Fibroblast of villous mesenchyme (primary cell): ENCODE measurements at places on chromosomes 12 and 14.
A peak's percentile ranks its signal among the peaks of the same experiment; 100 is the strongest.

GRCh38 chr12:130642856-130643255 is 73.2 kb downstream of the RIMBP2 start:
- DNase-seq, result no peak

- DNase-seq, result peak; percentile 21
These were observed 12.3 kb downstream of the ABCD4 start for GRCh38 chr14:74290415-74290814.

DNA sequence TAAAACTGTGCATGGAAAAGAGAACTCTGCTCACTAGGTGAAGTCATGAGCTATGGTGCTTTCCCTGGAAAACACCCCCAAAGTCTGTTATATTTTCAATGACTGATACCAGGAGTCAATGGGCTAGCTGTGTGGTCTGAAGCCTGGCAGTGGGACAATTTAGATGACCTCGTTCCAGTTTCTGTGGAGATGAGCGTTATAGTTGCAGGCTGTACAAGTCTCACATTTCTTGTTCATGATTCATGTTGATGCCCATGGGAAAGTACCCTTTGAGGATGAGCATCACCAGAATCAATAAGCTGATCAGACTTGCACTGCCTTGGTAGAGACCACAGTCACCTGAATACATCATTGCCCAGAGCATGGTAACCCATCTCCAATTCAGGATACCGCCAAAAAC is 70.7 kb downstream of the NOVA1 start:
- no peak for DNase-seq

- DNase-seq, result no peak
These were observed 10.0 kb downstream of the ITGA7 start for GRCh38 chr12:55697686-55698085.

- DNase-seq, result peak; percentile 33
These were observed 36.5 kb downstream of the CIT start for GRCh38 chr12:119840582-119840981.

DNA sequence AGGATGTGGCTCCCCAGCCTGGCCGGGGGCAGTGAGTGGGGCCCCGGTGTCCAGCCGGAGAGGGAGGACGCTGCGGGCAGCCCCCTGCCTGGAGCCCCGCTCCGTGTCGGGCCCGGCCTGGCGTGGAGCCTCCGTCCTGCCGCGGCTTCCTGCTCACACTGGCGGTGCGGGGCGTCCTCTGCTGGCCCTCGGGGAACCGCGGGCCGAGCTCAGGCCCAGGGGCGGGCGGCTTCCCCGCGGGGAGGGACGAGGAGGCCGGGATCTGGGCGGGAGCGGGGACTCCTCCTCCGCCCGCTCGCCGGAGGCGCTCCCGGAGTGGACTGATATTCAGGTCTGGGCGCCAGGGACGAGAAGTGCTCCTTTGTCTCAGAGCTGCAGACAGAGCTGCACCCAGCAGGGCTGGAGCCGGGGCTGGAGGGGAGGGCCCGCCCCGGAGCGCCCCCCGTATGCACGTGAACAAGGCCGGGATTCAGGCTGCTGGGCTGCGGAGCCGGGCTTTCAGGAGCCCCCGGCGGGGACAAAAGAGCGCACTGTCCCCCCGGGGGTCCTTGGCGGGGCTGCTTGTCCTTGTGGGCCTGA is 2.2 kb downstream of the MMP17 start:
- peak; percentile 83 for DNase-seq

GRCh38 chr14:28690029-28690692 is 76.4 kb upstream of the FOXG1 start:
- no peak for DNase-seq

- peak; percentile 43 for DNase-seq
These were observed 22.2 kb upstream of the ABCD4 start for GRCh38 chr14:74324931-74325361.

GRCh38 chr12:51269174-51270066 is 795 bp downstream of the SMAGP start:
- peak; percentile 28 for DNase-seq

GRCh38 chr12:48932878-48933277 is 7.6 kb upstream of the FKBP11 start:
- no peak for DNase-seq

DNA sequence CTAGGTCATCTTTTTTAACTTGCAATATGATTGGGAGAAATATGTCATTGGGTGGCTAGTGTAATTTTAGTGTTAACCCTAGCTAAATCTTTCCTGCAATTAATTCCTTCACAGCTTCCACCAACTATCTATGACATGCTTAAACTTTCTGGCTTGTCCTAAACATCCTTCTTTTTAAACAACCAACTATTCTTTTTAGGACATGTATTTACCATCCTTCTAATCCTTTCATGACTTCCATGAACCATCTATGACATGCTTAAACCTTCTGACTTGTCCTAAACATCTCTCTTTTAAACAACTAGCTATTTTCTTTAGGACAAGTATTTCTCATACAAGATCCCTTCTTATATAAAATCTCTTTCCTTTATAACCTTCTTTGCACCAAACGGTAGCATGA is 179.6 kb upstream of the PDZRN4 start:
- no peak for DNase-seq

- no peak for DNase-seq
These were observed 779.7 kb upstream of the FLRT2 start for GRCh38 chr14:84750284-84750683.

- DNase-seq, result no peak
These were observed 53.4 kb downstream of the ELK3 start for GRCh38 chr12:96247563-96247962.

DNA sequence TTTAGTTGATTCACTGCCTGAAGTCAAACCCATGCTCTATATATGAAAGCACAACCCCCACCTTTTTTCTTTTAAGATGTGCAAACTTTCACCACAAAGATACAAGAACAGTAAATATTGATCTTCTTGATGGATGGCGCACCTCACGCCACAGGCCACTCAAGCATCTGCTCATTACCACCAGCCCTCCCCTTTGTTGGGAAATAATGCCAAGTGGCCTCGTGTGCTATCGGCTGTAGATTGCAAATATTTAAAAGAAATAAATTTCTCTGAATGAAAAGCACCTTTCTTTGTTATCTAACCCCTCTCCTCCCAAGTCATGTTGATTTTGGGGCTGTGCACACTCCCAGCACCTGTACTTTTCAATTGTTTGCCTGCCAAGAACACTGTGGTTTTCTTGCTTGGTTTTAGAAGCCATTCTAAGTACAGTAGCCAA is 122.7 kb downstream of the C12orf42 start:
- no peak for DNase-seq

DNA sequence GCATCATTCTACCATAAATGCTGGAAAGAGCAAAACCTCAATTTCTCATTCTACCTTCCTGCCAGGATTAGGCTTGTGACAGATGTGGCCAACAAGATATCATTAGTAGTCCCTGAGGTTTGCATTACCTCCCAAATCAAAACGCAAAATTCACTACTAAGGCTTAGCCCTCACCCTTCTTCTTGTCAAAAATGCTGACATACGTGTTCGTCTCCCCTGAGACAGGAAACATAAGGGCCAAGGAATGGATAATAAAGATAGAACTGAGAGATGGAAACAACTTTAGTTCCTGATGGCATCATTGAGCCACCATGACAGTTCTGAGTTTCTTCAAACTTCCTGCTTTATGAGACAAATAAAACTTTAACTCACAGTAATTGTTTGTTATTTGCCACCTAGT is 642.1 kb downstream of the NOVA1 start:
- no peak for DNase-seq

GRCh38 chr14:62443796-62444195 is 601.5 kb downstream of the KCNH5 start:
- no peak for DNase-seq

DNA sequence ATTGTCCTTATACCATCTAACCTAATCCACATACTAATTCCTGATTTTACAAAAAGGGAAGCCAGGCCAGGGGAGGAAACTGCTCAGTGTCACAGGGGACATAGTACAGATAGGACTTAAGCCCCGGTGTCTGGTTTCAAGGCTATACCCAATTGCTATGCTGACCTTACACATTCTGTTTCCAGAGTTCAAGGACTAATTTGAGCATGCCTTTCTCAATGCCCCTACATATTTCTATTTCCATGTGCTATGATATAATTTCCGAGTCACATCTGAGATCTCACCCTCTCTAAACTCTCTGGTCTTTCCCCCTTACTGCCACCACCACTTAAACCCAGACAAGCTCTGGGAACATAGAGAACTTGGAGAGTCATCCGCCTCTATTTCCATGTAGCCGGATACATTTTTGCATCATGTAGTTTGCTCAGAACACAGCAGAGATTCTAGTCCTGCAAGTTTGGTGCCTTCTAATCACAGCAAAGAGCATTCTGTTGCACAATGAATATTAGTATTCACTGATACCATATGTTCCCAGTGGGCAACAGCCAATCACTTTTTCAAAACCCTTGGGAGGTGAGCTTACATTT is 34.2 kb downstream of the PPM1H start:
- DNase-seq, result no peak

GRCh38 chr14:47596232-47596631 is 79.2 kb downstream of the MDGA2 start:
- DNase-seq, result no peak

DNA sequence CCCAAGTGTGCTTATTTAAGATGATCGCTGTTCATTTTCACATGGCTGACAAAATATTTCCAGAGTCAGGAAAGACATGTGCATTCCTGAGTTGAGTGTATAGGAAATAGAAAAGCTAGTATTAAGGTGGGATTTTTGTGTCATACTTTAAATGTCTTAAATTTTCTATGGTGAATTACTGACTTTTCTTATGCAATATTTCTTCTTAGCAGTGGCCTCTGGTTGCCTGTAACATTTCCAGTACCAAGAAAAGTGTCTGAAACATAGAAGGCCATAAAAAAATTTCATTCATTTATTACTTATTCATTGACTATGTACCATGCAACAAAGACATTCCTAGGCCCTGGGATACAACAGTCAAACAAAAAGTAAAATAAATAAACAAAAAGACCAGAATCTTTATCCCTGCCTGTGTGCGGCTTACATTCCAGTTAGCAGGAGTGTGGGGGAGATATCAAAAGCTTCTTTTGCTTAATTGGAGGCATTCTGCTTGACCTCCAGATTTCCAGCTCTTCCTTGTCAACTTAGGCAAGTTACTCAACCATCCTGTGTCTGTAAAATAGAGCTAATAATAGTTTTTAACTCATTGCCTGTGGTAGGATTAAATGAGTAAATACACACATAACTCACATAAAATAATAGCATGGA is 216.3 kb upstream of the FLRT2 start:
- peak; percentile 95 for DNase-seq

- DNase-seq, result peak; percentile 15
These were observed 165.2 kb downstream of the BTG1 start for GRCh38 chr12:91980389-91980821.

DNA sequence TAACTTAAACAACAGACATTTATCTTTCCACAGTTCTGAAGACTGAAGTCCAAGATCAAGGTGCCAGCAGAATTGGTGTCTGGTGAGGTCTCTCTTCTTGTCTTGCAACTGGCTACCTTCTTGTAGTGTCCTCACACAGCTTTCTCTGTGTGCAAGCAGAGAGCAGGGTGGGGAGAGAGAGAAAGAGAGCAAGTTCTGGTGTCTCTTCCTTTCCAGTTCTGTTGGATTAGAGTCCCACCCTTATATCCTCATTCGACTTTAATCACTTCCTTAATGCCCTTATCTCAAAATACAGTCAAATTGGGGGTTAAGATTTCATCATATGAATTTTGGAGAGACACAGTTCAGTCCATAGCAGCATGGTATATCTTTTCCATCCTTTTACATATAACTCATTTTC is 40.8 kb downstream of the DYRK2 start:
- DNase-seq, result no peak

- DNase-seq, result no peak
These were observed 23.3 kb upstream of the SLC15A5 start for GRCh38 chr12:16300736-16301135.

DNA sequence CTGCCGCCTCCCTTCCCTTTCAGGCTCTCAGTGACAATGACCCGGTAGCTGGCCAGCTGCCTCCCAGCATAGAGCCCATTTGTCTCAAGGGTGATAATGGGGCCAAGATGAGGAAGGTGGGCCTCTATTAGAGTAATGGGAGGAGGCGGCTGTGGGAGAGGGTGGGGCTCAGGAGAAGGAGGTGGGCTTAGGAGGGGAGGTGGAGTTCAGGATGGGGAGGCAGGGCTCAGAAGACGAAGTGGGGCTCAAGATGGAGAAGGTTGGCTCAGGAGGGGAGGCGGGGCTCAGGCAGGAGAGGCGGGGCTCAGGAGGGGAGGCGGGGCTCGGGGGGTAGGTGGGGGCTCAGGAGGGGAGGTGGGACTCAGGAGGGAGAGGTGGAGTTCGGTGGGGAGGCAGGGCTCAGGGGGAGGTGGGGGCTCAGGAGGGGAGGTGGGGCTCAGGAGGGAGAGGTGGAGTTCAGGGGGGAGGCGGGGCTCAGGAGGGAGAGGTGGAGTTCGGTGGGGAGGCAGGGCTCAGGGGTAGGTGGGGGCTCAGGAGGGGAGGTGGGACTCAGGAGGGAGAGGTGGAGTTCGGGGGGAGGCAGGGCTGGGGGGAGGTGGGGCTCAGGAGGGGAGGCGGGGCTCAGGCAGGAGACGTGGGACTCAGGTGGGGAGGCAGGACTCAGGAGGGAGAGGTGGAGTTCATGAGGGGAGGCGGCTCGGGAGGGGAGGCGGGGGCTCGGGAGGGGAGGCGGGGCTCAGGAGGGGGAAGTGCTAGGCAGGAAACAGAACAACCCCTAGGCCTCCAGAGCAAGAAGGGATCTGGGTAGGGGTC is 36.8 kb downstream of the IQSEC3 start:
- DNase-seq, result no peak

GRCh38 chr12:47249082-47249481 is 169.3 kb upstream of the AMIGO2 start:
- no peak for DNase-seq

DNA sequence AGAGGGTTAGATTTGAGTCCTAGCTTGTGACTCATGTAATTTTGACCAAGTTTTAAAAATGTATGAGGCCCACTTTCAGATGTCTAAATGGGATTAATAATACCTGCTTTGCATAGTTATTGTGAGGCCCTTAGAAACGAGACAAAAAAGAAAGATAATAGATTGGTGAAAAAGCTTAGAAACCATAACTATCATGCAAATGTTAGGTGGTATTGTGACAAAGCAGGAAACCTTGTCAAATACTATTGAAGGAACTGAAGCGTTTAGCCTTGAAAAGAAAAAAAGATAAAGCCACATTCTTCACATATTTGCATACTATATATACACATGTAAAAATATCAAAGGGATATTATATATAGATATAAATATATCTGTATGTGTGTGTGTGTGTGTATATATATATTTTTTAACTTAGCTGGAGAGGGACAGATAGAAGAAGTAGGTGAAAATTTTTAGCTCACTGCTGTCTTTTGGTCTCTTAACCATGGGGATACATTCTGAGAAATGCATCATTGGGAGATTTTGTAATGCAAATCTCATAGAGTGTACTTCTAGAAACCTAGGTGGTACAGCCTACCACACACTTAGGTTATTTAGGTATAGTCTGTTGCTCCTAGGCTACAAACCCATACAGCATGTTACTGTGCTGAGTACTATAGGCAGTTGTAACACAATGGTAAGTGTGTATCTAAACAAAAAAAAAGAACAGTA is 270.3 kb downstream of the CCDC91 start:
- DNase-seq, result no peak

DNA sequence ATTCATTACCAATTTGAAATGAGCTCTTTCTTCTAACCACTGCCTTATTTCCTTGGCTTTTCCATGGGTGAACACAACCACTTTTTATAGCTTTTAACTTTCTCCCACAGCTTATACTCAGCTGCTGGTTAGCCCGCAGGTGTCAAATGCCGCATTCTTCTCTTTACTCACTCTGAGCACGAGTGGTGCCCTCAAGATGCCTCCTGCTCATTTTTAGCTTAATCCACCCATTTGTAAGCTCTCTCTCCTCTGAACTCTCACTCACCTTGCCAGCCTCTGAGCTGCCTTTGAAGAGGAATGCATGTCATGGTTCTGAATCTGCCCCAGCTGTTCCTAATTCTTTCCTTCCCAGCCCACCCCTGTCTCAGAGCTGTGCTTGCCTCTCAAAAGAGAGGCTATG is 449.4 kb upstream of the PRICKLE1 start:
- no peak for DNase-seq
